Gastrocnemius medialis (tissue), 4 donors: ENCODE measurements at places on chromosomes 1 and 21. TPM values are rescaled to one million over a fixed set of nuclear protein-coding genes. Genes with fewer than 3 reads are reported as not detected.

TTC22 gene
- total RNA-seq = 0.24 TPM

CBR1 gene
- total RNA-seq = 65.4 TPM

- no peaks in the 10 kb centered on the region for H3K4me1 ChIP-seq
- no peak overlapping the region for H3K4me3 ChIP-seq
- H3K27ac ChIP-seq = peak overlapping the region; percentile 43
These were observed 15.3 kb downstream of the CD55 start for GRCh38 chr1:207336559-207337467.

DNA sequence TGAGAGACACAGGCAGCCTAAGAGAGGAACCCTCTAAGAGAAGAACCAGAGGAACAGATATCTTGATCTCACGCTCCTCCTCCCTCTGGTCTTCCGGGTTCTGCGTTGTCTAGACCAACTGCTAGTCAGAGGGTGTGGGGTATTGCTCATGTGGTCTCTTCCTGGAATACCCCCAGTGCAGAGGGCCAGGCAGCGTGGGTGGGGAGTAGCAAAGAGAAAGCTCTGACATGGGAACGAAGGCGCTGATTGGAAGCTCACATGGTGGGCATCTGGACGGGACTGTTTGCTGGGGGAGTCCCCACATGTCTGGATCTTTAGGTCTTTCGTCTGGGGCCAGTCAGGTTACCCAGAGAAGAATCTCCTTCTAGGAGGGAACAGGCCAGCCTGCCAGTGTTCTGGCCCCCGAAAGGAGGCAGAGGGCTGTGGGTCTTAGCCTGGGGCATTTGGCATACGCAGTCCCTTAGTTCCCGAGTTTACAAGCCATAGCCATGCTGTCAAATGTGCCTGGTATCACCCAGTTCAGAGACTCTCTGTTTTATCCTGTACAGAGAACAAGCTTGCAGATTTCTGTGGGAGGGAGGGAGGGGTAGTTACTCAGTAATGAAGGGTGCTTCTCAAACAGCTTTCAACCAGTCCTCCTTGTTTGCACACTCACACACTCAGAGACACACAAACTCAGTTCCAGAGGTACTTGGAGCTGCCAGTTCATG, 18.3 kb upstream of the IL6R start:
- no peak overlapping the region for H3K27ac ChIP-seq
- no peaks in the 10 kb centered on the region for H3K27me3 ChIP-seq

GRCh38 chr1:158169105-158169504, 11.6 kb upstream of the CD1D start:
- peaks cover 5% of the 10 kb centered on the region for H3K27me3 ChIP-seq
- H3K27ac ChIP-seq = no peak overlapping the region
- no peaks in the 10 kb centered on the region for H3K36me3 ChIP-seq
